Esophagus (tissue), 2 donors: ENCODE measurements at places on chromosomes 2 and 18. TPM values are rescaled to one million over a fixed set of nuclear protein-coding genes. Genes with fewer than 3 reads are reported as not detected.

Gene ATP8B1
- 8.0 TPM for polyA plus RNA-seq

Gene FANCL
- 22.0 TPM for polyA plus RNA-seq

Gene IL1RN
- polyA plus RNA-seq, result 1,363 TPM

Gene GPR39
- 0.93 TPM for polyA plus RNA-seq

Gene XDH
- polyA plus RNA-seq, result 4.0 TPM
